ENCODE measurements at places on chromosomes 12 and 14. TPM values are rescaled to one million over a fixed set of nuclear protein-coding genes. Genes with fewer than 3 reads are reported as not detected.

KLRK1 gene
- not detected for total RNA-seq

DNA sequence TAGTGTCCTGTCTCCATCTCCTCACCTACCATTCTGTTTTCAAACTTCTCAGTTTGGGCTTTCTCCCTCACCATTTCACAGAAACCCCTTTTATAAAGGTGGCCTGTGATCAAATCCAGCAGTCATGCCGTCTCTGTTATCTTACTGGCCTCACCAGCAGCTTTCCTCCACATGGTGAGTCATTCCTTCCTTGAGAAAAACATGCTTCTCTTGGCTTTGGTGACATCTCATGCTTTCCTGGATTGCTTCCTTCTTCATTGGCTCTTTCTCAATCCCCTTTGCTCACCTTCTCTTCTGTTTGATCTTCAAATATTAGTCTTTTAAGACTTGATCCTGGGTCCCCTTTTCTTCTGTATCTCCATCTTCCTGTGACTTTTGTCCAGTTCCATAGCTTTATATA is 164.9 kb downstream of the ANO4 start:
- DNase-seq: peak; percentile 43

DNA sequence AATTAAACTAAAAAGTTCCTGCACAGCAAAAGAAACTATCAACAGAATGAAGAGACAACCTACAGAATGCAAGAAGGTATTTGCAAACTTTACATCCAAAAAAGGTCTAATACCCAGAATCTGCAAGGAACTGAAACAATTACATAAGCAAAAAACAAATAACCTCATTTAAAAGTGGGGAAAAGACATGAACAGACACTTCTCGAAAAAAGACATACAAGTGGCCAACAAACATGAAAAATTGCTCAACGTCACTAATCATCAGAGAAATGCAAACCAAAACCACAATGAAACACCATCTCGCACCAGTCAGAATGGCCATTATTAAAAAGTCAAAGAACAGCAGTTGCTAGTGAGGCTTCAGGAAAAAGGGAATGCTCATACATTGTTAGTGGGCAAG is 15.2 kb downstream of the PDE6H start:
- DNase-seq: no peak

- no peak for DNase-seq
These were observed 9.0 kb upstream of the HOXC6 start for GRCh38 chr12:54019091-54019811.

GALNT8 gene
- total RNA-seq: not detected

- peak; percentile 3 for DNase-seq
These were observed 94.2 kb downstream of the HEATR5A start for GRCh38 chr14:31326111-31326510.

IFNG-AS1 gene
- not detected for total RNA-seq

CD163L1 gene
- 8.8 TPM for total RNA-seq

RGS6 gene
- total RNA-seq: not detected

KRT8 gene
- total RNA-seq: 407 TPM

- no peak for DNase-seq
These were observed 7.8 kb downstream of the LHX5 start for GRCh38 chr12:113463746-113464451.

DNA sequence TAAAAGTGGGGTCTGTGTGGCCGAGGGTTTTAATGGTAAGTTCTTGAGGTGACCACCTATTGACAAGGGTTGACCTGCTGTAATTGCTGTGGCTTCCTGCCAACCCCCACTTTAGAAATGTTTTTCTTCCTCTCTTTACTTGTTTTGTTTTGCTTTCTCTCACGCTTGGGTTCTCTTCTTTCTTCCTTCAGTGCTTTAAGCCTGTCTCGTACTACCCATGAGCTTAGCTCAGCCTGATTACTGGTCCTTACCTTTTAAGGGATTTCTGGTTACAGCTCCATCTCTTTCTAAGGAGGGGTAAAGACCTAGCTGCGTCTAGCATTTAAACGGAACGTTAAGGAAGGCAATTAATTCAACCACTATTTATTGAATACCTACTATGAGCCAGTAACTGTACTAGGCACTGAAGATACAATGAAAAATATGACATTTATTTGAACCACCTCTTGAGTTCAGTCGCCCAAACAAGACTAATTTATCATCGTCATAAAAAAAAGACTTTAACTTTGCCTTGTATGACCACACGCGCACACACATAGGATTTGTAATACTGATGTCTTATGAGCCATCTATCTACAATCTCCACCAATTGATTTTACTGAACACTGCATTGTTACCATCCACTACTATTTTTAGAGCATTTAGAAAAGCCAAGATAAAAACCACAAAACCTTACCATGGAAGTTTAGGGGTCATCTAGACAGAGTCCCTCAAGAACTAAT is 888 bp upstream of the PPP1R12A start:
- DNase-seq: peak; percentile 29

GRCh38 chr14:64465191-64465822 is at the start of gene AKAP5:
TSS of gene AKAP5 (plus strand) at chr14:64465499. CDS start at chr14:64468395, 2,896 bp downstream.
- peak; percentile 6 for DNase-seq

EFS gene
- not detected for total RNA-seq

- DNase-seq: no peak
These were observed 315.6 kb upstream of the PRKD1 start for GRCh38 chr14:30243207-30243606.

DNA sequence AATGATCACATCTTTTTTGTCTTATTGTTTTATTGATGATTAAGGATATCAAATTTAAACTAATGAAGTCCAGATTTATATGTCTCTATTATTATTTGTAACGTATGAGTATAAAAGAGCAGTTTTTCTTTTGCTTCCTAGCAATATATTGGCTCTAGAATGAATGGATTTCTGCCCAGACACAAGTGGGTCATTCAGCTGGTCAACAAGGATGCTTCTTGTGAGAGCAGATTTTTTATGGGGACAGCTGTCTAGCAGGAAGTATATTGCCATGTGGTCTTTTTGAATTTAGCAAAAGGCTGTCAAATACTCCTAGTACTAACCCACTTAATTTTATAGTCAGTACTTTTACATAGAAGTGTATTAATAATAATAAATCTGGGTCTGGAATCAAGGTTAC is 1071.1 kb upstream of the FLRT2 start:
- no peak for DNase-seq

GRCh38 chr14:89212386-89213235 is 204.4 kb downstream of the FOXN3 start:
- DNase-seq: no peak

DNA sequence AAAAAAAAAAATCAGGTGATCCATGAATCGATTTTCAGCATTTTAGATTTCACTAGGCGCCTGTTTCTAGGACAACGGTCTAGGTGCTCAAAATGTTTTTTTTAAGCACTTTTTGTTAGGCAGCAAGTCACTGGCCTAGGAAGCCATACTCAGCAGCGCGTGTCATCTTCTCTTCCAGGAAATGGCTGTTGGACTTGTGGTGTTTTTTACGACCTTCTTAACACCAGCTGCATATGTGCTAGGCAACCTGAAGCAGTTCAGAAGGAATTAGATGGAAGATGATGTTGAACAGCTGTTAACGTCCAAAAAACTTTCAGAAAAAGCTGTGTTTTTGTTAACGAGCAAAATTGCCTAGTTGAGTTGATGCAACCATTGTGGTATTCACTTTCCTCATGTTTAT is 868 bp downstream of the COX8C start:
- DNase-seq: no peak

DNA sequence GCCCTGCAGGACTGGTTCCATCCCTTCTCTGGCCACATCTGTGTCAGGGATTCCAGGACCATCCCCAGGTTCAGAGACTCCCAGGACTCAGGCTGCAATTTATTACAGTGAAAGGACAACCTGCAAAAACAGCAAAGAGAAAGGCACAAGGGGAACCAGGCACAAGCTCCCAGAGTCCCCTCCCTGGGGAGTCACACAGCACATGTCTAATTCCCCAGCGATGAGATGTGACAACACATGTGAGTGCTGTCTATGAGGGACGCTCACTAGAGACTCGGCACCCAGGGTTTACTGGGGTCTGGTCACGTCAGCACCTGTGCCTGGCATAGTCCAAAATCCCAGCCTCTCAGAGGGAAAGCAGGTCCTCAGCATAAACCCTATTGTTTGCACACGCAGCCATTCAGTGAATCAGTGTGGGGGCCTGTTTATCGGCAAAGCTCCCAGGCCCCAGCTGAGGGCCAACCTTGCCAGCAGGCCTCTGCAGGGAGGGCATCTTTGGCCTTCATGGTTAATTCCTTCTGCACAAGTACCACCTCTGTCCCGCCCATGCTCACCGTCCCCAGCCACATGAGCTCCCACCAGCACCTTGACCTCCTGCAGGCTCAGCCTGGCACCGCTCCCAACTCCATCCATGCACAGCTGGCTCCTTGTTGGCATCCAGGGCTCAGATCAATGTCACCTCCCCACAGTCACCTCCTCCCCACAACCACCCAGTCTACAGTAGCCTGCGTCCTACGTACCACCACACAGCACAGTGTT is 198.9 kb upstream of the SFSWAP start:
- DNase-seq: no peak

- no peak for DNase-seq
These were observed 5.0 kb downstream of the TMEM116 start for GRCh38 chr12:112007945-112008344.

TAS2R8 gene
- not detected for total RNA-seq

- no peak for DNase-seq
These were observed 24.9 kb downstream of the KCNA5 start for GRCh38 chr12:5068619-5069018.

GRCh38 chr14:84087986-84088531 is 1441.9 kb upstream of the FLRT2 start:
- DNase-seq: no peak

TESPA1 gene
- total RNA-seq: not detected

DNA sequence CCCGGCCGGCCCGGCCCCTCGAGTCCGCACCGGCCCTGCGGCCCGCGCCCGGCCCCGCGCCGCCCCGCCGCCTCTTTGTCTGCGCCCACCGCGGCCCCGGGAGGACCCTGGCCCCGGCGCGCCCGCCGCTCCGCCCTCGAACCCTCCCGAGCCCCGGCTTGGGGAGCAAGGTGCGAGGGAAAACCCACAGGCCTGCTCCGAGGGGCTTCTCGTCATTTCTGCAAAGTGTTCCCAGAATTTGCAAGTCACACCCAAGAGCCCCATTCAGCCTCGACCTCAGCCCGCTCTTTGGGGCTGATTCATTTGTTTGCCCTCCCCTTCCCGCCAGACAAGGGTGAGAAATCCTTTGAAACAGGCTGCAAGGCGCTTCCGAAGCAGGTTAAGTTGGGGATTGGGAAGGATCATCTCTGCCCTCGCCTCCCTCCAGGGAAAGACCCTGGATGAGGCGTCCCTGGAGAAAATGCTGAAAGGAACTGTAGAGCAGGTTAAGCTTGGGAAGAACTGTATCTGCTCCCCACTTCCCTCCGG is 325 bp upstream of the CLIP1 start:
- DNase-seq: peak; percentile 52

GRCh38 chr14:87331991-87332390 is 661.0 kb downstream of the GALC start:
- peak; percentile 18 for DNase-seq

NKX2-1 gene
- total RNA-seq: not detected

NRL gene
- total RNA-seq: 0.72 TPM

KRT79 gene
- 0.26 TPM for total RNA-seq

Data from A172 (cell line).